ENCODE measurements at places on chromosomes 1 and 21. TPM values are rescaled to one million over a fixed set of nuclear protein-coding genes. Genes with fewer than 3 reads are reported as not detected.

Gene ERMAP
- total RNA-seq, result 9.7 TPM

Gene HMCN1
- 8.3 TPM for total RNA-seq

Gene SLC26A9
- not detected for total RNA-seq

Gene CD101
- total RNA-seq, result 0.17 TPM

Gene FCER1G
- total RNA-seq, result not detected

Gene C1QC
- total RNA-seq, result not detected

Gene SPOCD1
- total RNA-seq, result 2.0 TPM

Gene TRAF3IP3
- not detected for total RNA-seq

Gene RXRG
- total RNA-seq, result not detected

Data from dermis blood vessel endothelial cell (primary cell).